ENCODE measurements at places on chromosomes 1 and 21.

- DNase-seq: no peak
Measured at GRCh38 chr1:19878637-19878985, 3.6 kb upstream of the OTUD3 start.

GRCh38 chr1:223653431-223653830 lies 12.1 kb downstream of the CAPN8 start:
- DNase-seq: no peak

GRCh38 chr1:185536165-185536920 lies 197.8 kb upstream of the HMCN1 start:
- DNase-seq: no peak

GRCh38 chr1:157969697-157970485 lies 23.6 kb upstream of the KIRREL1 start:
- peak; percentile 67 for DNase-seq

- DNase-seq: no peak
Measured at GRCh38 chr21:45211661-45212060, 76.0 kb downstream of the POFUT2 start.

GRCh38 chr1:229067546-229067945 lies 203.4 kb upstream of the RAB4A start:
- no peak for DNase-seq

GRCh38 chr1:28314547-28314941 lies 14.3 kb upstream of the MED18 start:
- no peak for DNase-seq

GRCh38 chr1:210250998-210251679 lies 18.5 kb downstream of the SERTAD4 start:
- DNase-seq: peak; percentile 66

GRCh38 chr1:100107696-100108095 lies 25.0 kb downstream of the SASS6 start:
- DNase-seq: no peak

DNA sequence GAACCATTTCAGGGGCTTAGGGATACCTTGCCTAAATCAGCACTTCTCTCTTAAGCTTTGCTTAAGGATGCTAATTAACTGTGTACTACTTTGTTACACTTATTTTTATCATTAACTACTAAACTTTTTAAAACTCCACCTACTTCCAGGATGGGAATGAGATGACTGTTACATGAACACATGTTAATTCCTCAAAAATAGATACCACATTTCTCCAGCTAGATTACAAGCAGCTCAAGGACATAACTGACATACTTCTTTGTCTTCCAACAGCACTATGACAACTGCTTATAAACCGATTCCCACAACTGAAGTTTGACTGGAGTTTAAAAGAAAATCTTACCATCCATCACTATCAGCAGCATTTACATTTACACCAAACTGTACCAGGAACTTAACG lies 53.7 kb downstream of the TP53BP2 start:
- DNase-seq: no peak

DNA sequence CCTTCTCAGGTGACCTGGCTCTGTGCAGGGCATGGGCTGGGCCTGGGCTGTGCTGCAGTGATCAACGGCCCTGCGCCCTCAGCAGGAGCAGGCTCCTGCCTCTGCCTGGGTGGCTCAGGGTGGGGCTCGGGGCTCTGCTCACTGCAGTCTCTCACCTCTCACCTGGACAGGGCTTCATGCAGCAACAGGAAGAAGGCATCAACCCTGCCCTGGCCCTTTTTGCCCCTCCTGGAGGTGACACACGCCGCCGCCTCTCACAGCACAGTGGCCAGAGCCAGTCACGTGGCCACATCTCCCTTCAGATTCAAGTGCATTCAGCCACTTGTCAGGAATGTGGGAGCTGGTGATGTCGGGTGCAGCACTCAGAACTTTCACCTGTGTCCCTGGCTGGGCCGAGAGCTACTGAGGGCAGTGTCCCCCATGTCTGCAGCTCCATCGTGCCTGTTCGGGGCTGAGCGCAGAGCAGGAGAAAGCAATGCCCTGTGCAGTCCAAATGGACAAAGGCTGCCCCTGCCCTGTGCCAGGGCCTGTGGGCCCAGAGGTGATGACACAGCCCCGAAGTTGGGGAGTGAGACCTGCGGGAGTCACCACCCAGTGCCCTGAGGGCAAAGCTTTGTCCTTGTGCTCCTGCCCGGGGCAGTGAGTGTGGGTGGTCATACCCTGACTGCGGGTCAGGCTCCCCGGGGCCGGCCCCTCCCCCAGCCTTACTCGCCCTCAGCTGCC lies 314.0 kb downstream of the PTPRU start:
- no peak for DNase-seq

- DNase-seq: peak; percentile 29
Measured at GRCh38 chr1:114455102-114455785, 55.8 kb downstream of the TRIM33 start.

GRCh38 chr1:177032434-177032833 lies 132.1 kb downstream of the ASTN1 start:
- no peak for DNase-seq

- no peak for DNase-seq
Measured at GRCh38 chr21:28875078-28875477, 117.6 kb downstream of the LTN1 start.

DNA sequence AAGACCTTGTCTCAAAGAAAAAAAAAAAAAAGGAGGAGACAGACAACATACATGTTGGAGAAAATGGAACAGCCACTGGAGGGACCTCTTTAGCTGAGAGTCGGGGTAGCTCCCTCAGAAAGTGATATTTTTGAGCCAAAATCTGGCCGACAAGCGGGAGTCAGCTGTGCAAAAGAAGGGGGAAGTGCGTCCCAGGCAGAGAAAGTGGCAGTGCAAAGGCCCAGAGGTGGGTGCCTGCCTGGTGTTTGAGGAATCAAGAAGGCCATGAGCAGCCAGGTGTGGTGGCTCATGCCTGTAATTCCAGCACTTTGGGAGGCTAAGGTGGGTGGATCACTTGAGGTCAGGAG lies 6.1 kb upstream of the CROCC start:
- no peak for DNase-seq

GRCh38 chr1:17009706-17010105 lies 2.0 kb downstream of the ATP13A2 start:
- no peak for DNase-seq

- no peak for DNase-seq
Measured at GRCh38 chr1:20367626-20368025, 77.0 kb downstream of the VWA5B1 start.

GRCh38 chr1:235073331-235073967 lies 55.2 kb downstream of the TOMM20 start:
- no peak for DNase-seq

GRCh38 chr21:36866419-36866818 lies 100.0 kb downstream of the HLCS start:
- DNase-seq: no peak

DNA sequence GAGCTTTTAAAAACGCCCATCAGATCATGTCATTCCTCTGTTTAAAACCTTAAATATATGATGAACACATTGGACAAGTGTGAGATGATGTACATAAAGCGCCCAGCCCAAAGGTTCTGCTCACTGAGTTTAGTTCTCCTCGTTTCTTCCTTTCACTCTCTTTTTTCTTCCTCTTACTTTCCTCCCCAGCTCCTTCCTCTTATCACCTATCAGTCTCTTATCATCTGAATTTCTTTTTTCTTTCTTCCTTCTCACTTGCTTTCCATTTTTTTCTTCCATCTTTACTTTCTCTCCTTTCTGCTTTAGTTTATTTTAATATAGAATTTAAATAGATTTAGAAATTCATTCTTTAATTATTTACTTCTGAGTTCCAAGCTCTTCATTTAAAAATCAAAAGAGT lies 17.8 kb upstream of the POGZ start:
- no peak for DNase-seq

GRCh38 chr1:96079581-96079980 lies 642.0 kb upstream of the PTBP2 start:
- no peak for DNase-seq

DNA sequence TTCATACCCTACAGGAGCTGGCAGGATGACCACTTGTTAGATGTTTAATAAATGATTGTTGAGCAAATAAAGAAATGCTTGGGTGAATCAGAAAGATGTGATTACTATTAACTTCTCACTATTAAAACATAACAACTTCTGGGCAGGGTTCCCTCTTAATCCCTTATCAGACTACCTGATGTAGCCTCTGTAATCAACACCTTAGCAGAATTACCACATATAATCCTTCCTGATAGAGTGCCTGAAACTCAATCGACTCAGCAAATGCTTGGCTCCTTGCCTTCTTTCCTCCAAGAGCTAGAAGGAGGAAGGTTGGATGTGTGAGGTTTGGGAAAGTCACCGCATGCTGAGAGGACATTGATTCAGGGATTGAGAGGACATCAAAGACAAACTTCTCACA lies 34.8 kb upstream of the DSCAM start:
- no peak for DNase-seq

- no peak for DNase-seq
Measured at GRCh38 chr1:78091215-78091813, 45.5 kb downstream of the GIPC2 start.

DNA sequence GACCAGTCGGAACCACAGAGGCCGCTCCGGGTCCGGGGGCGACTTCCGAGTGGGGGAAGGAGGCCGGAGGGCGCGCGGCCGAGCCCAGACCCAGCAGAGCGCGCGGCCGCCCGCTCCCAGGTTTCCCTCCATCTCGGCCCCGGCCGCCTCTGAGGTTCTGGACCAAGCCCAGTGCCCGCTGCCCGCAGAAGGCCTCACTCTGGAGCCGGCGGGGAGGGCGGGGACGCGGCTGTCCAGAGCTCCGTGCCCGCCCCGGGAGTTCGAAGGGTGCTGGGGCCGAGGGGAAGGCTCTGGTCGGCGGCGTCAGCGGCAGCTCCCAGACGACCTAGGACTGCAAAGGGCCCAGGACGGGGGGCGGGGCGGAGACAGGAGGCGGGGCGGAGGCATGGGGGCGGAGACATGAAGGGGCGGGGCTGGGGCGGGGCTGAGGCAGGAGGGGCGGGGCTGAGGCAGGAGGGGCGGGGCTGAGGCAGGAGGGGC lies 48.0 kb upstream of the SLC19A1 start:
- no peak for DNase-seq

- peak; percentile 86 for DNase-seq
Measured at GRCh38 chr1:39205102-39205780, 746 bp downstream of the MACF1 start.

GRCh38 chr21:33299181-33299752 lies 25.5 kb upstream of the IFNAR1 start:
- peak; percentile 28 for DNase-seq

GRCh38 chr1:240646571-240647240 lies 34.8 kb upstream of the GREM2 start:
- DNase-seq: no peak

DNA sequence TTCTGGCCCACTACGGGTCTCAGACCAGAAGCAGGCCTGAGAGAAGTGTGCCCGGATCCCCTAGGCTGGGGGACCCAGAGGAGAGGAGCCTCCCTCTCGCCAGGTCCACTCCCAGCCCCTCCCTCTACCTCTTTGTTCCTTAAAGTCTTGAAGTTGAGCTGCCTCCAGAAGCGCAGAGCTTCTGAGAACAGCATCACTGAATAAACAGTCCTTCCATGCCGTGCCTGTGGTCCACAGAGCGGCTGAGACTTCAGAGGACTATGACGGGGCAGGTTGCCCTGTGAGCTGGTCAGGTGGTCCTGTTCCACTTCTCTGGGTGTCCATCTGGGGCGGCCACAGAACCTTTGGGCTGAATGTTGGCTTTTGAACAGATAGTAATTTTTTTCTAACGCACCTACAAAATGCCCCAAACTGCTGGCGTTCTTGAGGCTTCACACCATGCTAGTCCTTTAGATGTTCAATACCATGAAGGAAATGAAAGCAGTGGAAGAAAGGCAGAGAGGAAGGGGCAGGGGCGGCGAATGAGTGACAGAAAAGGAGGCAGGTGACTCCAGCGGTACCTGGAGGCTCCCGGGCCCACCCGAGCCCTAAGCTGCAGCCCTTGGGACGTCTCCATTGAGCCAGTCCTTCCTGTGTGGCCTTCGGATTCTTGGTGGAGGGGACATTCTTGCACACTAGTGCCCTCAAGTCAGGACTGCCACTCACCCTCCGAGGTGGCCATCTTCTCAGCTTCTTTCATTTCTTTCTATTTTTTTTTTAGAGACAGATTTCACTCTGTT lies 239.3 kb upstream of the VAMP3 start:
- no peak for DNase-seq

GRCh38 chr1:165551469-165551868 lies 7.7 kb downstream of the LRRC52 start:
- DNase-seq: no peak

GRCh38 chr1:19759740-19760089 lies 40.0 kb downstream of the TMCO4 start:
- DNase-seq: no peak

GRCh38 chr1:178798232-178798861 lies 72.5 kb downstream of the ANGPTL1 start:
- DNase-seq: peak; percentile 46

GRCh38 chr1:153465811-153466636 lies 5.6 kb upstream of the S100A7 start:
- DNase-seq: no peak

GRCh38 chr1:154459080-154459479 lies 42.9 kb upstream of the TDRD10 start:
- DNase-seq: no peak
